ENCODE measurements at places on chromosomes 5 and 9.

DNA sequence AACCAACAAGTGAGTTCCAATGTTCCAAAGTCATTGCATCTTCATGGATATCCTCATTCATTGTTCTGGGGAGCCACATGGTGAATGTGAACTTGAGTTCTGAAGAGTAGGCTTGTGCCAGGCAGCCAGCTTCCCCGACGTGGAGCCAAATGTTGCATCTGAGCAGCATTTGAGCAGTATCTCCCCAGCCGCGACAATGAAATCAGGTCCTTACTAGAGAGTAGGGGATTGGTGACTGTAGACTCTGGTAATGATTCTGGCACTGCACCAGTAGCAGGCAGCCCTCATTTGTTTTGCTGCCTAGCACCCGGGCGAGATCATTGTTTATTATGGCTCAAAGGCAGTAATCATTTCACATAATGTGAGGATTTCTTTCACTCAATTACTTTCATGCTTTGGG lies 451.4 kb upstream of the C9orf72 start:
- no peak overlapping the region for H3K4me3 ChIP-seq
- no peaks in the 10 kb centered on the region for H3K4me1 ChIP-seq
- H3K27ac ChIP-seq: no peak overlapping the region

DNA sequence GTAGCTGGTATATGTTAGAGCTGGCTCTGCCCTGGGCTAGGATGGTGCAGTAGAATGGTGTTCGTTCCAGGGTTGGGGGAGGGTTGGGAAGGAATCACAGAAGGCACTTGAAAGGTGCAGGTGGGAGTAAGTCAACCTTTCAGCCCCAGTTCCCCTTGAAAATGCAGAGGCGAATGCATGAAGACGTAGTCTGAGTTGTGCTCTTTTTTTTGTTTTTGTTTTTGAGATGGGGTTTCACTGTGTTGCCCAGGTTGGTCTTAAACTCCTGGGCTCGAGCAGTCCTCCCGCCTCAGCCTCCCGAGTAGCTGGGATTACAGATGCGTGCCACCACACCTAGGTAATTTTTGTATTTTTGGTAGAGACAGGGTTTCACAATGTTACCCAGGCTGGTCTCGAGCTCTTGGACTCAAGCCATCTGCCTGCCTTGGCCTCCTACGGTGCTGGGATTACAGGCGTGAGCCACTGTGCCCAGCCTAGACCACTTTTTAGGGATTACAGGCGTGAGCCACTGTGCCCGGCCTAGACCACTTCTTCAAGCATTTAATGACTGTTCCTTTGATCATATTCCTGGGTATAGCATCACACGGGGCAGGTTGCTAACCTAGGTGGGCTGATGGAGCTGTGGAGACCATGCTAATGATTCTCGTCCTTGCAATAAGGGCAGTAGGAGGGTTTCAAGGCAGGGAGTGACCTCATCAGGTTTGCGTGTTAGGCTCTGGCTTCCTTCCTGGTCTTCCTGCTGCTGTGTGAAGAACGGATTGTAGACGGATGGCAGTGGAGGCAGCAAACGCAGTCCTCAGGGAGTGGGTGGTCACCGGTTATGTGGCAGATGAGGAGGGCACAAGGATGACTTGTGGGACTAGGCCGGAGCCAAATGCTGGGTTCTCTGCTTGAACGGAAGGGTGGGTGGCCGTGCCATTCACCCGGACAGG lies 13.7 kb downstream of the EHMT1 start:
- DNase-seq: no peak
- no peak overlapping the region for H3K4me3 ChIP-seq
- peaks cover 12% of the 10 kb centered on the region for H3K4me1 ChIP-seq
- H3K27me3 ChIP-seq: no peaks in the 10 kb centered on the region
- H3K36me3 ChIP-seq: no peaks in the 10 kb centered on the region

DNA sequence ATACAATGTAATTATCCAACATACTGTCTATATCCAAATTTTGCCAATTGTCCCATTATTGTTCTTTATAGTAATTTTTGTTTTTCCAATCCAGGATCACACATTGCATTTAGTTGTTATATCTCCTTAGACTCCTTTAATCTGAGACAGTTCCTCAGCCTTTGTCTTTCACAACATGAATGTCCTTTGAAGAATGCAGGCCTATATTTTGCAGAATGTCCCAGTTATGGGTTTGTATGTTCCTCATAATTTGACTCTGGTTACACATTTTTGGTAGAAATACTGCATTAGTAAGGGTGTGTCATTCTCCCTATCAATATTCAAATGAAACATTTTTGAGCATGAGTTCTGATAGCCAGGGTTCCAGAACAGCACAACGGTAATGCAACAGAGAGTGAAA lies 6.7 kb downstream of the CD180 start:
- H3K4me1 ChIP-seq: peaks cover 28% of the 10 kb centered on the region
- no peaks in the 10 kb centered on the region for H3K36me3 ChIP-seq
- H3K4me3 ChIP-seq: no peak overlapping the region
- no peak overlapping the region for H3K27ac ChIP-seq

DNA sequence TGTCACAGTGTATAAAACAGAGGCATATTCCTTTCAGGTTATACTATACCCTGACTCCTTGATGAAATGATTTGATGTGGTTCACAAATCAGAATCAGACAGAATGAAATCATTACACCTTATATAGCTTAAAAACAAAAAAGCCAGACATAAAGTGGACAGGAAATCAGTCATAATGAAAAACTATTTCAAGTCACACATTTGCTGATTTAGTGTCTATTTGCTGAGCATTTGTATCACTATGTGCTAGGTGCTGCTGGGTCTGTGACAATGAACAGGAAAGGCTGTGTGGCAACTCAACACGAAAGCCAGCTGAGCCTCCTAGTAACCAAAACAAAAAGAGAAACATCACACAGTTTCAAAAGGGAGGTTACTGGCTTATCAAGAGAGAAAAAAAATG lies 194.0 kb downstream of the EFNA5 start:
- DNase-seq: no peak
- no peak overlapping the region for H3K27ac ChIP-seq
- H3K4me1 ChIP-seq: no peaks in the 10 kb centered on the region
- H3K4me3 ChIP-seq: no peak overlapping the region
- no peaks in the 10 kb centered on the region for H3K36me3 ChIP-seq

DNA sequence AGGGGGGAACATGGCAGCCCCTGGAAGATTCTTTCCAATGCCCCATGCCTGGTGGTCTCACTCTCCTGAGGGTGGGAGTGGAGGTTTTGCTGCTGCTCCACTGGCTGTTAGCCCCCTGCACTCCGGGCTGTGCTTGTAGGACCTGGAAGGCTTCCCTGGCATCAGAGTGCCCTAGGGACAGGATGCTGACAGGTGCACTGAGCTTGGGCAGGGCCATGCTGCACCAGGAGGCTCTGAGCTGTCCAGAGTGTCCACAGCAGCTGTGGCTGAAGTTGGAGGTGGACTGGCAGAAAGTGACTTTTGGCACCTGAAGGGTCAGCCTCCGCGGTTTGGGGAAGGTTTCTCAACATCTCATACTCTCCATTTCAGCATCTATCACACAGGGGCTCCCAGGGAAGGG lies 249.1 kb downstream of the GADD45G start:
- no peaks in the 10 kb centered on the region for H3K4me1 ChIP-seq
- no peak overlapping the region for H3K4me3 ChIP-seq
- H3K27me3 ChIP-seq: no peaks in the 10 kb centered on the region

DNA sequence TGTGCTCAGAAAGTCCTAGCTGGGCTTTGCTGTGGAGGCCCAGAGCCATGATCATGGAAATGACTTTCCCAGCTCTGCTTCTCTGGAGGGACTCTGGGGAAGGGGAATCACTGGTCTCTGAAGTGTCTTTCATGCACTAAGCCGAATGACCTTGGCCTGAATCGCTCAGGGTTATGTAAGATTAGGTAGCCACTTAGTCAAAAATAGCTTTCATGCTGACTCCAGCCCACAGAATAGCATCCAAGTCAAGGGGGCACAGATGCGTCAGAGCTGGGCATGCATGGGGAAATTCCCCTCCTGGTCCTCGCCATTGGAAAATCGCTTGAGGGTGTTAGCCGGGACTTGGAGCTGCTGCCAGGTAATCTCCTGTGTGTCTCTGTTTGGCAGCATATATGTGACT lies 36.1 kb upstream of the PPARGC1B start:
- H3K27me3 ChIP-seq: peaks cover 26% of the 10 kb centered on the region
- no peaks in the 10 kb centered on the region for H3K36me3 ChIP-seq
- no peak for DNase-seq
- H3K4me1 ChIP-seq: no peaks in the 10 kb centered on the region
- no peak overlapping the region for H3K4me3 ChIP-seq

GRCh38 chr5:122507581-122507980 lies 195.5 kb downstream of the SNCAIP start:
- no peaks in the 10 kb centered on the region for H3K4me1 ChIP-seq
- no peak for DNase-seq
- no peak overlapping the region for H3K27ac ChIP-seq
- no peaks in the 10 kb centered on the region for H3K27me3 ChIP-seq

- no peak for DNase-seq
- no peaks in the 10 kb centered on the region for H3K36me3 ChIP-seq
- H3K27ac ChIP-seq: no peak overlapping the region
- H3K27me3 ChIP-seq: no peaks in the 10 kb centered on the region
Observed at GRCh38 chr5:89606939-89607534, 724.1 kb upstream of the MEF2C start.

- no peak for DNase-seq
- H3K27ac ChIP-seq: no peak overlapping the region
- H3K36me3 ChIP-seq: no peaks in the 10 kb centered on the region
- H3K27me3 ChIP-seq: no peaks in the 10 kb centered on the region
Observed at GRCh38 chr9:38332625-38333024, 59.9 kb upstream of the ALDH1B1 start.

GRCh38 chr9:31740705-31741104 lies 643.7 kb upstream of the ACO1 start:
- H3K4me1 ChIP-seq: no peaks in the 10 kb centered on the region
- no peak for DNase-seq
- H3K27ac ChIP-seq: no peak overlapping the region
- H3K36me3 ChIP-seq: no peaks in the 10 kb centered on the region

- H3K27ac ChIP-seq: no peak overlapping the region
- no peaks in the 10 kb centered on the region for H3K4me1 ChIP-seq
- no peak overlapping the region for H3K4me3 ChIP-seq
- no peak for DNase-seq
Observed at GRCh38 chr9:126975327-126976220, 61.0 kb downstream of the RALGPS1 start.

DNA sequence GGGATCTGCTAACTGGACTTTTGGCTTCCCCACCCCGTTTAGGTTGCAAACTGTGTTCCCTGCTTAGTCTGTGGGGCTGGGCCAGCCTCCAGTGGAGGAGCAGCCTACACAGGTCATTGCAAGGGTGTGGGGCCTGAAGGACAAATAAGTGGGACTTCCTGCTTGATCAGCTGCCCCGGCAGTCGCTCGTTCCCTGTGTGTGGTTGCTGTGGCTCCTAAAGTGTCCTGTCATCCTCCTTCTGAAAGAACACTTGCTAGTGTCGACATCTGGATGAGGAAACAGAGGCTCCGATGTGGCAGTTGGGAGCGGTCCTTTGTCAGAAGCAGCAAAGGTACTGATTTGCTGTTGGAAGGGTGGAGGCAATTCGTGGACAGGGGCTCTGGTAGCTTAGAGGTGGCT lies 88.9 kb upstream of the TBCA start:
- H3K36me3 ChIP-seq: no peaks in the 10 kb centered on the region
- H3K4me3 ChIP-seq: no peak overlapping the region
- no peaks in the 10 kb centered on the region for H3K4me1 ChIP-seq

GRCh38 chr5:180494510-180495181 lies 467 bp downstream of the CNOT6 start:
- H3K4me3 ChIP-seq: peak overlapping the region; percentile 56
- H3K36me3 ChIP-seq: peaks cover 48% of the 10 kb centered on the region
- no peaks in the 10 kb centered on the region for H3K27me3 ChIP-seq
- peak; percentile 65 for DNase-seq

DNA sequence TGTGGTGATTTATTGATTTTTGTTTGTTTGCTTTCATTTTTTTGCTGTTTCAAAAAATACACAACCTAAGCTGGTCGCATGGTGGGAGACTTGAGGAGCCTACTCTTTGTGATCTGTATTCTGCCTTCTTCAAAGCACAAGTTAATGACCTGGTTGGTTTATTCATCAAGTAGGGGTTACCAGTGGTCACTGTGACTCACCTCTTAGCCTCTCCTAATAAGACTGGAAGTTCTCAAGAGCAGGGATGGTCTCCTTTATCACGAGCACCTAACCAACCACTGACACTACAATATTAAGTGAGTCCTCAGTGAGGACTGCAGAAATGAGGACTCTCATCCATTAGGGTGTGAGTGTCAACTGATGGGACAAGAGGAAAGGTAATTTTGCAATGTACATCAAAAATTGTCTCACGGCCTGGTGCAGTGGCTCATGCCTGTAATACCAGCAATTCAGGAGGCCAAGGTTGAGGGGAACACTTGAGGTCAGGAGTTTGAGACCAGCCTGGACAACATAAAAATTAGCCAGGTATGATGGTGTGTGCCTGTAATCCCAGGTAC lies 13.6 kb upstream of the MTMR12 start:
- DNase-seq: no peak
- H3K4me1 ChIP-seq: no peaks in the 10 kb centered on the region
- H3K36me3 ChIP-seq: no peaks in the 10 kb centered on the region

- no peak overlapping the region for H3K4me3 ChIP-seq
- no peaks in the 10 kb centered on the region for H3K27me3 ChIP-seq
- no peaks in the 10 kb centered on the region for H3K4me1 ChIP-seq
- no peaks in the 10 kb centered on the region for H3K36me3 ChIP-seq
- DNase-seq: no peak
Observed at GRCh38 chr5:32618962-32619361, 33.6 kb downstream of the SUB1 start.

DNA sequence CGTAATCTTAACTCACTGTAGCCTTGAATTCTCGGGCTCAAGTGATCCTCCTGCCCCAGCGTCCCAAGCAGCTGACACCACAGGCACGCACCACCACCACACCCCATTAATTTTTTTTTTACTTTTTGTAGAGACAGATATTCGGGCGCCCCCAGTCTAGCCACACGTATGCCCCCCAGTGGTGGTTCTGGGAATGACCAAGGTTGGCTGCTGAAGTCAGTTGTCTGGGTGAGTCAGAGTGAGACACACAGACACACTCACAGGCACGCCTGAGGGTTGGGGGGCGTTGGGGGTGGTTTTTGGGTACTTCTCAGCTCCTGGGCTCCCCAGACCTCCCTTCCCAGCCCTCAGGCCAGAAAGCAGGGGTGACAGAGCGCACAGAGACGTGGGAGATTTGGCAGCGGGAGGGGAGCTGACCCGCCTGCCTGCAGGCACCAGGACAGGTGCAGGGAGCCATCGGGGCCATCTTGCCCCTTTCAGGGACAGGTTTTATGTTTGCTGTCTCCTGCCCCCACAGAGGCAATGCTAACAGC lies 4.2 kb upstream of the ENTPD8 start:
- no peaks in the 10 kb centered on the region for H3K4me1 ChIP-seq
- DNase-seq: peak; percentile 66
- H3K27ac ChIP-seq: no peak overlapping the region
- no peaks in the 10 kb centered on the region for H3K27me3 ChIP-seq

DNA sequence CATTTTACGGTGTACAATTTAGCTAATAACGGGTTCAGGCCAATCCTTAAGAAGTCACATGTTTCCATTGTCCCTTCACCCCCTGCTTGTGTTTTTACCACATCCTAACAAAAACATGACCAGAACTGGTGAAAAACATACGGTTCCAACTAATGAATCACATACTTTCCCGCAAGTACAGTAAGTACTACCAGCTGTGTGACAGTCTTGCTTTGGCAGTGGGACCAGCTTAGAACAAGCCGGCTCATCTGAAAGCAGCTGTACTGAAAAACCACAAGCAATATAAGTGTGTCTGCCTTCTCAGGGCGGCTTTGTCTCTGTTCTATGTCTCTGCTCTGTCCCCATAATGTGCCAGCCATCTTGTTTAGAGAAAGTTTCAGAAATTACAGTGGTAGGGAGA lies 242.5 kb downstream of the BNC2 start:
- H3K4me1 ChIP-seq: peaks cover 53% of the 10 kb centered on the region
- H3K27me3 ChIP-seq: no peaks in the 10 kb centered on the region
- H3K36me3 ChIP-seq: no peaks in the 10 kb centered on the region
- H3K4me3 ChIP-seq: no peak overlapping the region
